Stimulated activated CD4-positive, alpha-beta T cell treated with anti-CD3 and anti-CD28 coated beads, Interleukin-1b, Interleukin-23, amount 100 ng/mL, for 1 hour (primary cell): ENCODE measurements at places on chromosomes 4 and X.

DNA sequence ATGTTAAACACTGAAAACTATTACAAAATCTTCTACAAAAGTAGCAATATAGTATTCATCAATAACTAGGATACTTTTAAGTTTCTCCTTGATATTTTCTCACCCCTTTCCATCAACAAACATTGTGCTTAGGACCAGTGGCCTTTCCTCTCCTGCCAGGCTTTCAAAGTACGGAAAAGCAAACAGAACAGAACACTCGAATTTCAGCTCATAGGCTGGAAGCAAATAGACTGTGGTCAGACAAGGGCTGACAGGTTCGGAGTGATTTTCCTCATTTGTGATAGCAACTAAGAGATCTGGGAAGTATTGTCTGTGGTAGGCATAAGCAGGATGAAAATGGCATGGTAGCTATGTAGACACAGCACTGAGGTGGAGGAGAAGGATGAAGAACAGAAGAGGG lies 68.6 kb upstream of the SORBS2 start:
- no peak for DNase-seq

DNA sequence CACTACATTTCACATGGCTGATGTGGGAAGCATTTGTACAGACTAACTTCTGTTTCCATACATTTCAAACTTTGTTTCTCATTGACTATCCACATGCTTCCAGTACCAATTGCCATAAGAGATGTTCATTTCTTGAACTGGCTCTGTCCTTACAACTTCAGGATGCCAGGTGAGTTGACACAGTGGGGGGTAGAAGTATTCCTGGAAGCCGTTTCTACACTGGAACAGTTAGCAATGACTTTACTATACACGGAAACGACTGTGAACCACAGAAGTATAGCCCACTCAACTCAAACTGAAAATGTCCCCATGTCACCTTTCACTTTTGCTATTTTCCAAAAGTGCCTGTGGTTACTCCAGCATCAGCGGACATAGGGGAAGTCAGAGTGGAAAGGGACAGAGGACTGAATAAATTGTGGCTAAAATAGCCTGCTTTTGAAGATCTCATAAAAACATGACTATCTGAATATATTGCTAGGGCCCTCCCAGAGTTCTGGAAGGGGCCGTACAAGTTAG lies 38.0 kb upstream of the DSPP start:
- no peak for DNase-seq

DNA sequence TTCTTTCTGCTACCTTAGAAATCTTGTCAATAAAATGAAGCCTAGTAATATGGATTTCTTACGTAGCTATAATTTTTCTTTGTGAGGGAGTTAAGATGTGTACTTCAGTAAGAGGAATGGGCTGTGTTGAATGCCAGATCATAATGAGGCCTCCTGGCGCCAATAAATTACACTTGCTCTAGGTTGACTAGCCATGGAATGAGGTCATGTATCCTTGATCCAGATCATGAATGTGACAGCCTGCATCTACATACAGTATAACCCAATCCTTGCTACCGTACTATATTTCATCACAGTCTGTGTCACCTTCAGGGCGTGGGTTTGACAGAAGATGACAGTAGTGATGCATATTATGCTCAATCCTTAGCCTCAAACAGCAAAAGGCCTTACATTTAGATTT lies 36.2 kb downstream of the NHS start:
- DNase-seq: no peak

DNA sequence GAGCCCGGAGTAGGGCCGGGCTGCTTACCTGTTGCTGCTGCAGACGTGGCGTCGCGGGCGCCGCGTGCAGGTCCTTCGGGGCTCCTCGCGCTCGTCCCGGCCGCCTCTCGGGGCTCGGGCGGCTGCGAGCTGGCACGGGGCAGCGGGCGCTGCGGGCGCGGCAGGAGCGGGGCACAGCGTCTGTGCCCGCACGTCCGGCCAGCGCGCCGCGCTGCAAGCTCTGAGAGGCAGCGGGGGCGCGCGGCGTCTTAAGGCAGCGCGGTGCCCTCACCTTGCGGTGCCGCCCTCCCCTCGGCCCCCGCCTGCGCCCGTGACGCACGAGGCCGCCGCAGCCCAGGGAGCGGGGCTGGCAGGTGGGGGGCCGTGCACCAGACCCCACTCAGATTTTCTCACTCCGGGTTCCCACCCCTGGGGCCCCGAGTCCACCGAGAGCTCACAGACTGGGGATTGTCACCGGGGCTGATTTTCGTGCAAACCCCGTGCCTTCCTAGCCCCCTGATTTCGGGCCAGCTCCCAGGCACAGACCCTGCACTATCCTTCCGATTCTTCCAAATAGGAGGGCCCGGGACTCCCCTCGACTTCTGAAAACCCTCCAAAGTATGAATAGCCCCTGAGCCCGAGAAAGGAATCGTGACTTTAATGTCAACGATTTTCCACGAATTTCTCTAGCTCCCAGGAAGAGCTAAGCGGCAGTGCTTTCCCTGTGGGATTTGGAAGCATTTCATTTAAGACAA lies at the start of gene GPR101:
Gene GPR101, minus strand, starts transcription at position 222 of the 734 bp plus-strand sequence. CDS start 2,321 bp downstream, outside the sequence.
- no peak for DNase-seq

GRCh38 chr4:156763511-156763910 lies 208.1 kb downstream of the PDGFC start:
- no peak for DNase-seq

- no peak for DNase-seq
Measured at GRCh38 chrX:74232859-74233258, 71.1 kb upstream of the ZCCHC13 start.

DNA sequence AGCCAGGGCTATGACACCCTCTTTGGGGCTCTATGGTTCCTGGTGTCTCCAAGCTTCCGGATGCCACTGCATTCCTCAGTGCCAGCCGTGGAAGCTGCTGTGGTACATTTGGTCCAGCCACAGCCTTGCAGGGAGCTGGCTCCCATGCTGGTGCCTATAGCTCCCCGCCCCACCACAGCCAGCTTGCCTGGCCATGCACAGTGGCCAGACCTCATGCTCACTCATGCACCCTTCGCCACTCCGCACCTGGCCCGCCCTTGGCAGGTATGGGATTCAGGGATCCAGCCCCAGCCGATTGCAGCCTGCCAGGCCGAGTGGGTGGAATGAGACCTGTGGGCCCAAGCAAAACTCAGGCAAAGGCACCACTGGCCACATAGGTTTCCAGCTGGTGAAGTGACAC lies 354.8 kb downstream of the GRIA2 start:
- DNase-seq: no peak

DNA sequence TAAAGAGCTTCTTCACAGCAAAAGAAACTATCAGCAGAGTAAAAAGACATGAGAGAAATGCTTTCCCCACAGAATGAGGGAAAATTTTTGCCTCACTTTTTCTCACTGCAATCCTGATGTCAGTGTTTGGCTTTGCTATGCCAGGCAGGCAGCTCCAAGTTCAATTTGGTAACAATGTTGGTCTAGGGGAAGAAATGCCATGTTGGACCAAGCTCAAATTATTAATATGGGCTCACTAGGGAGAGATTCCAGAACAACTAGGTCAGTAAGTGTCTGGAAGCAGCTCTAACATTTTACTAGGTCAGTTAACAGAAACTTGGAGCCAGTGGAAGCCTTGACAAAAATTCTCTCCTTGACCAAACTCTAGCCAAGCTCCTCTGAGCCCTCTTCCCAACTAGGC lies 95.4 kb downstream of the NAF1 start:
- DNase-seq: no peak
